ENCODE measurements at places on chromosomes 3 and 15.

DNA sequence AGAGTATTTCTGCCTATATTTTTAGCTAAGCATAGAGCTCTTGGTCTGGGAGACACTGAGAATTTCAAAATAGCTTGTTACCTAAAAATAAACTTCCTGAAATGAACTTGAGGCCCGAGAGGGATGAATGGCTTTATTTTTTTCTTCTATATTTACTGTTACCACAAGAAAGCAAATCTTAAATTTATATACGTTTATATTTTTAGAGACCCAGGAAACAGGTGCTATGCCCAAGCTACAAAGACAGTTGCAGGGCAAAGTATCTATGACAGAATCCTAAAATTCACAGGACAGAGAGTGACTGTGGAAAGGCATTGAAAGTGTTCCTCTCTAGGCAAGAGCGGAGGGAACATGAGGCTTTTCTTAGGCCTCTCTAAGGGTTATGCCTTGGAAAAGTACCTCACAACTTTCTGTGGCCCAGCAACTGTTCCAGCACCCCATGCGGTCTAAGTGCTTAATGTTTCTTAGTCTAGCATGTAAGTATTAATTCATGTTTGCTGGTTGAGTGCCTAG is 36.5 kb downstream of the TGFBR2 start:
- no peak for DNase-seq

GRCh38 chr15:27358751-27359434 is 387.9 kb downstream of the GABRG3 start:
- no peak for DNase-seq

DNA sequence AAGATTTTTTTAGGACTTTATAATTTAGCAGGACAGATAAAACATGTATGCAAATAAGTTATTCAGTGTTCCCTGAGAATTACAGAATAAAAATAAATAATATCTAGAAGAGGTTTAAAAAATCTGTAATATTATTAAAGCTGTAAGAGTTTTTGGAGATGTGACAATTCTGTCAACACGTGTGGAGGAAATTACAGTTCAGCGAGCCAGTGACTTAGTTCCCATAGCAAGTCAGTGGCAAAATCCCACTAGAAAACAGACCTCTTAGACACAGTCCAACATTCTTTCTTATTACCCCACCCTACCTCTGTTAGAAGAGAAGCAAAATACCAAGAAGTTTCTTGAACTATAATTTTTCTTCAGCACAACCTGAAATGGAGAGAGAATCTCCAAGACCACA is 16.2 kb upstream of the DENND6A start:
- DNase-seq: no peak

DNA sequence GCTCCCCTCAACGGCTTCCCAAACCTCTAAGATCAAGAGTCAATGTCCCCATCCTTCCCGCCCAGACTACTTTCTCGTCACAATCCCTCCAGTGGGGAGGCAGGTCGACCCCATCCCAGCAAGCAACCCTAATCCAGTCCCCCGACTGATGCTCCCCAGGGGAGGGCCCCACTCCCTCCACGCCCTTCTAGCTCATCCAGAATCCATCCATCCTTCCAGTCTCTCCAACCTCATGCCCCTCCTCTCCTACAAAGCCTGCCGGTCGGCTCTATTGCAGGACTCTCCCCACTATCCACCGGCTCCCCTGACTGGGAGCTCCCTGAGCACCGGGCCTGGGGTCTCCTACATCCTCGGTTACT is 1.3 kb downstream of the ADAMTS7 start:
- no peak for DNase-seq

- DNase-seq: peak; percentile 59
These were observed 198.1 kb downstream of the MBNL1 start for GRCh38 chr3:152466784-152467183.

- no peak for DNase-seq
These were observed 51.0 kb downstream of the RASA2 start for GRCh38 chr3:141537856-141538255.

GRCh38 chr3:18864933-18865731 is 283.2 kb upstream of the KCNH8 start:
- DNase-seq: no peak

DNA sequence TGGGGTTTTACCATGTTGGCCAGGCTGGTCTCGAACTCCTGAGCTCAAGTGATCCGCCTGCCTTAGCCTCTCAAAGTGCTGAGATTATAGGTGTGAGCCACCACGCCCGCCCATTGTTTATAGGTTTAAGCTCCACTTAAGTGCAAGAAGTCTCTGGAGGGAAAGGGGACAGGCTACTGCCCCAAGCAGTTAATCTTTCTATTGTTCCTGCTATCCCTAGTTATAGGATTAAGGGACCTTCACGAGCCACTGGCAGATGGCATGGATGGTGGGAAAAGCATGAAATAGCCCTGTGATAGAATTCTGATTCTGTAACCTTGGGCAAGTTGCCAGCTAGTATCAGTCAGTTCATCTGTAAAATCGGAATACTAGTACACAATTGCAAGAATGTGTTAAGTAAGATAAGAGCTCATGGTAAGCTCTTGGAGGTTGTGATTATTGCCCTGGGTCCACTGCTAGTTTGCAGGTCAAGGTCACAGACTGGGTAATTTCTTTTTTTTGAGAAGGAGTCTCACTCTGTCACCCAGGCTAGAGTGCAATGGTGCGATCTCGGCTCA is 5.3 kb upstream of the RBPMS2 start:
- DNase-seq: no peak

- no peak for DNase-seq
These were observed 345.8 kb upstream of the ADAMTS9 start for GRCh38 chr3:65033576-65033975.

GRCh38 chr3:123695152-123695551 is 110.3 kb upstream of the HACD2 start:
- no peak for DNase-seq

DNA sequence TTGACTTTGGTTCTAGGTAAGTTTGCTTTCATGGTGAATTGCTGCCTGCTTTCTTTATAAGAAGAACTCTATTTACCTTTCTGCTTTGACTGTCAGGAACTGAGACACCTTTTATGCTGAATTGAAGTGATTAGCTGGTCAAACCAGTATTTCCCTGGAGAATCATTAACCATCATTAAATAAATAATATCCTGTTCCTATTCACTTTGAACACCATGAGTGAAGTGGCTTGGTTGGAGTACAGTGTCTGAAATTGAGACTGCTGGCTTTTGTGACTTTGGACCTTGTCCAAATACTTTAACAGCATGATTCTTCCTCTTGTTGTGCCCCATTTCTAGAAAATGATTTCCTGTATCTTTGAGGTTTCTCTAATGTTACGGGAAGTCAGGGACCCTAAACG is 5.6 kb upstream of the TMEM62 start:
- no peak for DNase-seq

DNA sequence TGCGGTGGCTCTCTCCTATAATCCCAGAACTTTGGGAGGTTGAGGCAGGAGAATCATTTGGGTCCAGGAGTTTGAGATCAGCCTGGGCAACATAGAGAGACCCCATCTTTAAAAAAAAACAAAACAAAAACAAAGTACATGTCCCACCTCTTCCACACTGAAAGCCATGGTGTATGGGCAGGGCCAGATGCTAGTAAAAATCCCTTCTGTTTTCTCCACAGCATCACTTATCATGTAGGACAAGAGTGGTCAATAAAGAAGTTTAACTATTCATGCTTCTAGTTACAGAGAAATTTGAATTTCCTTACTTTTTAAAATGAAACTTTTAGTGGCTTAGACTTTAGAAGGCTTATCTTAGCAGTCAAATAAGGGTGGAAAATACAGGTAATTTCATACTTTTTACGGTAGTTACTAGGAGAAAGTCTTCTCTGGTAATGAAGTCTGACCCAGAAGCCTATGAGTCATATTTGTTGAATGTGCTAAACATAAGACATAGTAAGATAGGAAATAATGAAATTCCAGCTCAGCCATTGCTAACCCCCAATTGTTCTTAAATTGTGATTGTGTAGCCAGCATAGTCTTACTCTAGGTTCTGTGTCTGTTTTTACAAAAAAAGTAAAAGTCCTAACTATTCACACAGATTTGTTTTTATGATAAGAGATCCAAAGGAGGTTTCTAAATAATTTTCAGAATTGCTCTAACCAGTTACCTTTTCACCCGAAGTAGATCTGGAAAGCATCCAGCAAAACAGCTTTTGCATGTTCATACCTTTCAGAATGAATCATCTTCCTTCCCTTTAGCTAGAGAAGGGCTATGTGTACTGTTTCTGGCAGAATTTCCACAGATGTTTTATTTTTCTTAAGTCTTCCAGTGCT is 16.4 kb upstream of the ZNF609 start:
- peak; percentile 80 for DNase-seq

DNA sequence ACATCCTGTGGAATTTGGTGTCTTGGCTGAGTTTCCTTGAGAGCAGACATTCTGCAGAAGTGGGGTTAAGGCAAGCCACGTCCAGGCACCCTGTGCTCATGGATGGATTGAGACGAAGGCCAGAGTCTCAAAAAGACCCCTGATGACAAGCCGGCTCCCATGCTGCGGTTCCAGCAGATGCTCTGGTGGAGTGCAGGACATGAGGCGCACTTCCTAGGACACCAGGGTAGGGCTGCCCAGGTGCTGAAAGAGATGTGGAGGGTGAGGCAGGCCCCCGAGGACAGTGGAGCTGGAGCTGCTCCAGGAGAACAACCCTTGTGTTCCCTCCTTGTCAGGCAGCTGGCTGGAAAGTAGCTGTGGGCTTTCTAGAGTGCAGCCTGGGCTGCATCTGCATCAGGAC is 81.0 kb downstream of the ASB7 start:
- DNase-seq: no peak

DNA sequence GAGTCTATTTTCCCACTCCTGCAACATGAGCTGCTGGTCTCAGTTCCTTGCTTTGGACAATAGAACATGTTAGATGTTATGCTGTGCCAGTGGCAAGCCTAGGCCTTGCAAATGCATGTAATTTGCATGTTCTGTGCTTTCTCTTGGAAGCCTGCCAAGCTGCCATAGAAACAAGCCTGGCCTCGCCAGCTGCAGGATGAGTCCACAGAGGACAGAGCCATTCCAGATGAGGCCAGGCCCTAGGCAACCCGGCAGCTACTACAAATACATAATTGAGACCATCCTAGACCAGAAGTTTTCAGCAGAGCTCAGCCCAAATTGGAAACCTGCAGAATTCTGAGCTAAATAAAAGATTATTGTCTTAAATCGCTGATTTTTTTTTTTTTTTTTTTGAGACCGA is 39.6 kb downstream of the TRIM69 start:
- DNase-seq: no peak

DNA sequence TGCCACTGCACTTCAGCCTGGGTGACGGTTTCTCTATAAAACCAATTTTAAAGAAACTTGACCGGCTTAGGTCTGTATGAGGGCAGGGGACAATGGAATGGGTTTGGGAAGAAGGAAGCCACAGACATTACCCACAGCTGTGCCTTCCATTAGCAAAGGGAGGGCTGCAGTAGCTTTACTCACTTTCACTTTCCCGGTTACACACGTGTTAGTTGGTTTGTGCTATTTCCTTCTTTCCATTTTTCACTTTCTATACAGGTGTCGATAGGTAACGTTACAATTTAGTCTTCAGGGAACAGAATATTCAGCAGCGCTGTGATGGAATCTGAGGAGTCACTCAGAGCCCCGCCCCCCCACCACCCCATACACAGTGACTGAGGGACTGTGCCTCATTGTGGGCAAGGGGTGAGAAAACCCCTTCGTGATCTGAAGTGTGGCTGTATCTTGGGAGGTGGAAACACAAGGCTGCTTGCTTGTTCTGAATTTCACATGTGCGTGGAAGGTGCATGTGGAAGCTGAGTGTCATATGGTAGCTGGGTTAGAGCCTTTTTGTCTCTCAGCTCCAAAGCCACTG is 44.8 kb upstream of the RPL32 start:
- DNase-seq: no peak

DNA sequence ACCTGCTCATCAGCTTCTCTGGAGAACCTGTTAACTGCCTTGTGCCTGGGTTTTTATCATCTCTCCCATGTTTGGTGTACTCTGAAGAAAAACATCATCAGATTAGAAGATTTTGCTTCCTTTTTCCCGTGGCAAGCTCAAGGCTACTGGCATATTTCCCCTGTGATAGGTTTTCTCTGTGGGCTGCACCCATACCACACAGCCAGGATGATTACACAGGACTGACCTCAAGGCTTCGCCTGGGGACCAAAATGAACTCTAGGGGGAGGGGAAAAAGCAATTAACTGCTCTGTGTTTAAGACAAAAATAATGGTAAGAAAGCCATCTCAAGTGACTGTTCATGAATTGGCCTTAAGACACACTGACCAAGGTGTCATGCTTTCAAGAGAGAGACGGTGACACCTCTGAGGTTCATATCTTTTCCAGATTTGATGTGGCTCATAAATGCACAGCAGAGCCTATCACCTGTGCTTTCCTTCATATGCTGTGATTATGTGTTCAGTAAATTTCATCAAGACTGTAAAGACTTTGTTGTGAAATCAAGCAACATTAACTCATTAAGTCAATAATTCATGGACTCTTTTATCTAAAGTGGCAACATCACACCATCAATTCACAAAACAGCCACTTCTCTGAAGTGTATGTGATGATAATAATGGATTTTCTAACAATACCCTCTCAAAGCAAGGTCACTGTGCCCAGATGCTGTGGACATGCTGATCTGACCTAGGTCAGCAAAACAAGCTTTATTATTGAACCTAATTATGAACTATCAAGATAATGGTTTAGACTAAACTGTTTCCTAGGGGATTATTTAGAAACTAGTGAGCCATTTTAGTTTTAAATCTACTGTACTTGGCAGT is 427.9 kb downstream of the WDR72 start:
- no peak for DNase-seq

DNA sequence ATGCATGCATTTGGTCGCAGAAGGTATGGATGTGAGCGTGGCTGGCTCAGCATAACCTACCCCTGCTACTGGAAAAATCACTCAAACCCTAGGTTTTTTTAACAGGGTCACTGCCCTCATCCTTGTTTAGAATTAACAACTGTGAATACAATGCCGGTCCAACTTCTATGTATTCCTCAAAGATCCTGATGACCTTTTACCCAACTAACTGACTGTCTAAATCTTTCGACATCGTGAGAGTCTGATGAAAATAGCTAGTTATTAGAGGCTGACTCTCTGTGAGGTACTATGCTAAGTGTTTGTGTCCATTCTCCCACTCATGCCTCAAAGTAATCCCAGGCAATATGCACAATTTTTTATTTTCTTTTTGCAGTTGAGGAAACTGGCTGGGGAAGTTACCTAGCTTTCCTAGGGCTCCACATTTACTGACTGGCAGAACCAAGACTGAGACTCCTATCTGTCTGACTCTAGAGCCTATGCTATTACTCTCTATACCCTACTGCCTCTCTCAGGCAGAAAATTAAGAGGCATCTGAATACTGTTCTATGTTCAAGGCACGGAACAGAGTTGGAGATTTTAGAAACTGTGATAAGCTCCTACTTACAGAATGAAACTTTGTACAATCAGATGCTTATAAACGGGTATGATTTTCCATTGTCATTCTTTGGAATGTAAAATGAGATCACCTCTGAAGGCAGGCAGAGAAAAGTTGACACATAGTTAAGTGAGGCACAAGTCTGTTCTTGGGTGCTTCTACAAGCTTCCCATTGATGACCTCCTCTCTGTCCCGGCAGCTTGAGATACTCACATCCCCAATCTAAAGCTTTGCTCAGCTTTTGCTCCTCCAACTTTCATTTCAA is 56.4 kb downstream of the FILIP1L start:
- DNase-seq: no peak
